Stimulated activated CD4-positive, alpha-beta T cell treated with anti-CD3 and anti-CD28 coated beads, Interleukin-4, amount 100 ng/mL, for 4 hours (primary cell): ENCODE measurements at places on chromosomes 5 and 9.

DNA sequence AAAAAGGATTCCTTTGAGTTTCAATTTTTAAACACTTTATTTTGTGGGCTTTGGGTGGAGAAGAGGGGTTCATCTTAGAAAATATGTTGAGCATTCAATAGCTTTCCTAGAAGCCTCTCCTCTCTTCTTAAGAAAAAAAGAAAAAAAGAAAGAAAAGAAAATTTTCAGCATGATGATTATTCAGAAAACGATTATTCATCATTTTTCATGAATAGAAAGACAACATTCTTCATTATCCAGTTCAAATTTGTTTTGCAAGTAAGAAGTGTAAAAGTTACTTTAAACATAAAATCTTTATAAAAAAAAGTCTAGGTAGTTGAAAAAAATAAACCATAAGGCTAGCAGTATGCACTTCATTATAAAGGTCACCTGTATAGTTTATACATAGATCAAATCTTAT is 636.5 kb downstream of the IRX1 start:
- DNase-seq, result no peak

DNA sequence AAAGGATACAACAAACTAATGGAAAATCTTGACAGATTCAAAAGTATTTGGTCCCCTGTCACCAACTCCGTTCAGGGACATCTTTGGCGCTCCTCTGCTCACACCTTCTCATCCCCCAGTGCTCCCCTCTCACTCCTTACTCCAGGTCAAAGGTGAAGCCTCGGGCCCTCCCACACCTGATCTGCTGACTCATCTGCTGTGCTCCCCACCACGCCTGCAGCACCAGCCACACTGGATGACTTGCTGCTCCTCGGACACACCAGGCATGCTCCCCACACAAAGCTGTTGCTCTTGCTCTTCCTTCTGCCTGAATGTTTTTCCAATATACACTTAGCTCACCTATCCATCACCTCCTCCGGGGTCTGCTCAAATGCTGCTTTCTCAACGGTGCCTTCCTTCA is 123.4 kb downstream of the ESM1 start:
- DNase-seq, result no peak

DNA sequence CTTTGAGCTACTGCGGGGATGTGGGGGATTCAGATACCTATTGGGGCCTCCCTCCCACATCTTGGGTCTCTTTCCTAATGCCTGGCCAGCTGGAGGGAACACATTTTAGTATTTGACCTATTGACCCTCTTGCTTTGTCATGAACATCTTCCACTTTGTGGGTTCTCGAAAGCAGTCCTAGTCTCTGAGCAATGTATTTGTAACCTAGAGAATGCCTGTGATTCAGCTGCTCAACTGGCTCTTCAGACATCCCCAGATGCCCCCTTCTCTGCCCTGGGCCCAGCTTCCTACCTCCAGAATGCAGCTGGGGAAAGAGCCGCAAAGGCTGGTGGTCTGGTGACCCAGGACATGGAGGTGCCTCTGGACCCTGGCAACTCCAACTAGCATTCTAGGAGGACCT is 32.2 kb downstream of the APTX start:
- DNase-seq, result no peak

DNA sequence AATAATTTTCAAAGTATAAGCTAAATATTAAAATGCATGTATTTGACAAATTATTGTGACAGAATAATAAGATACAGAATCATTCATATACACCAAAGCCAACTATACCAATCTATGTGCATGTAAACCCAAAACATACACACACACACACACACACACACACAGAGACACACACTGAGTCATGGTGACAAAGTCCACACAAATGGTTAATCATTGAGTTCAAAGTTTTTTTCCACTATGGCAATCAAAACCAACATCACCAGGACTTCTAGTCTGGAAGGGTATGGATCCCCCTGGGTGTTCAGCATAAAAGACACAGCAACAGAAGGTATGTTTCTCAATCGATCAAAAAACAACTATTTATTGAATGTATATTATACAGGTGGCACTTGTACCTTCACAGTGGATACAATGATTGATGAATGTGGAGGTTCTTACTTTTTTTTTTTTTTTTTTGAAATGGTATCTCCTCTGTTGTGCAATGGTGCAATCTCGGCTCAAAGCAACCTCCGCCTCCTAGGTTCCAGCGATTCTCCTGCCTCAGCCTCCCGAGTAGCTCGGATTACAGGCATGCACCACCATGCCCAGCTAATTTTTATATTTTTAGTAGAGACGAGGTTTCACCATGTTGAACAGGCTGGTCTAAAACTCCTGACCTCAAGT is 137.0 kb downstream of the PDE4D start:
- no peak for DNase-seq

- DNase-seq, result no peak
Measured at GRCh38 chr9:25752398-25752797, 74.2 kb upstream of the TUSC1 start.

DNA sequence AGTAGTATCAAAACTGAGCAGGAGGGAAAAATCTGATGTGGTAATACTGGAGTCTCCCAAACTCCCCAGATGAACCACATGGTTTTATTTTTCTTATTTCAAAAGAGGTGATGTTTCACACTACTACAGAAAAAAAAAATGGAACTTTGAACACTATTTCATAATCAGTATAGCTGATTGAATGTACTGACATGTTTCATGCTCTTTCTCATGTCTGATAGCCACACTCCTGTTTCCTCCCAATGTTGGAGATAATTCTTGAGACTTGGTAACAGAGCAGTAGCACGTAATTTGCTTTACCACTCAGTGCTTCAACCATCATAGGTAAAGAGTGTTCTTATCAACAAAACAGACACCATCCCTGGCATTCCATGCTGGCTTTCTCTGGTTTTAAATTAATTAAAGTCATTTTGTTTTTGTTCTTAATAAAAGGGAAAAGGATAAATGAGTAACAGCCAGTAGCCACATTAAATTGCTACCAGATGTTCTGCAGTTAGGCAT is 85.2 kb downstream of the MUSK start:
- DNase-seq, result no peak

DNA sequence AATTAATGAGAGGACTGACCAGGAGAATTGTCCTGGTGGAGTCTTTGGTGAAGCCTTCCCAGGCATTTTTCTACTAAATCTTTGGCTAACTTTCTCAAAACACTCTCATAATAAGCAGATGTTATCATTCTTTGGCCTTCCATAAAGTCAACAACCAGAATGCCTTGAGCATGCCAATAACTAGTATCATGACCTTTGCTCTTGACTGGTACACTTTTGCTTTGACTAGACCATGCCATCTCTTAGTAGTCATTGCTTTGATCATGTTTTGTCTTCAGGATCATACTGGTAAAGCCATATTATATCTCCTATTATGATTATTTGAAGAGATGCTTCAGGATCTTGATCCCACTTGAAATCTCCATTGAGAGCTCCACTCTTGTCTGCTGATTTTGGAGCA is 506.9 kb downstream of the ELAVL2 start:
- DNase-seq, result no peak

GRCh38 chr5:80884929-80885328 is 75.2 kb upstream of the RASGRF2 start:
- no peak for DNase-seq

DNA sequence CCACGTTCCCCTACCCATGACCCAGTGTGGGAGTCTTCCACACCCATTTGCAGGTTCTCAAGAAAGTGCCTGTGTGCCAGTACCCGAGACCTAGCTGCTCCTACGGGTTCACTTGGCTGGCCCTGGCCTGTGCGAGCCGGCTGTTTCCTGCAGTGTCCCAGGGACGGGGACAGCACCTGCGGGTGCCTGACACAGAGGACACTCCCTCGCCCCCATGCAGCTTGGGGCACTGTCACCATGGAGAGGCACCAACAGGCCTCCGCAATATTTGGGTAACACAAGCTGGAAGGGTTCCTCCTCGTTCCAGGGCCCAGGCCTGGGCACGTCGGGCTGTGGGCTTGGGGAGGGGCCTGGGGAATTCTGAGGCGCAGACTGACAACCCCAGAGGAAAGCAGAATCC is 41.4 kb downstream of the DUSP1 start:
- no peak for DNase-seq

DNA sequence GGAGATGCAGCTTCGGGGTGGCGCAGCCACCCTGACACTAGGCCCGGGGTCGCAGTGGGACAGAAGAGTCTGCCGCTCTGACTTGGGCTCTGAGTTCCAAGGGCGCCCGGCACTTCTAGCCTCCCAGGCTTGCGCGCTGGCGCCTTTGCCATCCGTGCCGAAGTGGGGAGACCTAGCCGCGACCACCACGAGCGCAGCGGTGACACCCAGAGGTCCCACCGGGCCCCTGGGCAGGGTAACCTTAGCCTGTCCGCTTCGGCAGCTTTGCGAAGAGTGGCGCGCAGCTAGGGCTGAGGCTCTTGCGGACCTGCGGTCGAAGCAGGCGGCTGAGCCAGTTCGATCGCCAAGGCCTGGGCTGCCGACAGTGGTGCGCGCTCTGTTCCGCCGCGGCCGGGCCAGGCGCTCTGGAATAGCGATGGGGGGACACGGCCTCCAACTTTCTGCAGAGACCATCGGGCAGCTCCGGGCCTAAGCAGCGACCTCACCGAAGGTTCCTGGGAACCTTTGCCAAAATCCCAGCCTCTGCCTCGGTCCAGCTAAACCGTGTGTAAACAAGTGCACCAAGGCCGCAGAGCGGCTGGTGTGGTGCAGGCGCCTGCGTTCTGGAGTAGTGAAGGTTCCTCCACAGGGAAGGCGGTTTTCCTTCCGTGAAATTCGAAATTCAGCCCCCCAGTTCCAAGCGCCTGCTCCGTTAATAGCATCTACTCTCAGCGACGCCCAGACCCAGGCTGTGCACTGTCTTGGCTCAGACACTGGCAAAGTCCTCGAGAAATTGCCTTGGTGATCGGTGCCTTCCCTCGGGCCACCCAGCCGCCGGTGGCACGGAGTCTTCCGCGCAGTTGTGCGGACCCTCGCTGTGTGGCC is 7.4 kb downstream of the TLX3 start:
- DNase-seq, result no peak

DNA sequence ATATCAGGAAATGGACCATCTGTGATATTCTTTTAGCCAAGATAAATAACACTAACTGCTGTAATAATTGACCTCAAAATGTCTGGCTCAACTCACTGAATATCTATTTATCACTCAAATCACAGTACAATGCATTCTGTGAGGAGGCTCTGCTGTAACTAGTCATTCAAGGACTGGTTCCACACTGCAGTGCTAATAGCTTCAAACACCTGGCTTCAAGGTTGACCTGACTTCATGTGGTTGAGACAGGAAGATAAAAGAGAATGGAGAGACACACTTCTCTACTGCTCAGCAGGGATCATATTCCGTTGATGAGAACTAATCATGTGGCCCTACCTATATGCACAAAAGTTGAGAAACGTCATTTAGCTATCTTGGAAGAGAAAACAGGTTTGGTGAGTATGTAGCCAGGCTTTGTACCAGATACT is 3.4 kb upstream of the RHOBTB3 start:
- no peak for DNase-seq

GRCh38 chr9:72614067-72614466 is 92.7 kb downstream of the TMC1 start:
- no peak for DNase-seq

DNA sequence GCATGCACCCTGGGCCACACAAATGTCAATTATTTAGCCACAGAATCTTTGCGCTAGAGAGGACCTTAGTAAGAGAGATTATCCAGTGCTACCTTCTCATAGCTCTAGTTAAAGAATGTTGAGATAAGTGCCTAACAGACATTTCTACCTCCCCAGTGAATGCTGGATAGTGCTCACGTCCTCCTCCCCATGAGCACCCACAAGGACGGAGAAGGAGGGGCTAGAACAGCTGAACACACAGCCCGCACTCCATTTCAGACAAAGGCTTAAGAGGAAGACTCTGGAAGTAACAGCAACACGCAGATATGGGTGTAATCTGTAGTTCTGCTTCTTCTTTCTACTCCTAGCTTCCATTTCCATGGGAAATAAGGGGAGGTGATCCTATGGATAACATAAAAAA is 120.5 kb downstream of the FEM1C start:
- no peak for DNase-seq

- DNase-seq, result no peak
Measured at GRCh38 chr5:62576570-62577170, 1.9 kb upstream of the LRRC70 start.

GRCh38 chr5:169494383-169494935 is 89.1 kb upstream of the SPDL1 start:
- DNase-seq, result no peak

DNA sequence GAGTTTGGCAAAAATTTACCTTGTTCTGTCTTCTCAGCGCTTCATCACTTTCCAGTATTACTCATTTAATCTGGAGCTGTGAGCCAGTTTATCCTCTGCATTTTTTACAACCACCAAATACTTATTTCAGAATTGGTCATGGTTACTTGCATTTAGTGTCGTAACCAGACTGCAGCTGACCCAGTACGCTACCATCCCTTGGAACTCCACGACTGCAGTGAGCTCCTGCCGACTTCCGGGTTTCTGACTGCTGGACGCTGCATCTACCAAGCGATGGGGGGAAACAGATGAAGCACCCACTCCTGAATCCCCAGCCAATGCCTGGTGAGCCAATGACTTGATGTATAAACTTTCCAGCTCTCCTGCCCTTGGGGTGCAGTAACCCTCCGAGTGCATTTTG is 174.4 kb upstream of the PRLR start:
- DNase-seq, result no peak

DNA sequence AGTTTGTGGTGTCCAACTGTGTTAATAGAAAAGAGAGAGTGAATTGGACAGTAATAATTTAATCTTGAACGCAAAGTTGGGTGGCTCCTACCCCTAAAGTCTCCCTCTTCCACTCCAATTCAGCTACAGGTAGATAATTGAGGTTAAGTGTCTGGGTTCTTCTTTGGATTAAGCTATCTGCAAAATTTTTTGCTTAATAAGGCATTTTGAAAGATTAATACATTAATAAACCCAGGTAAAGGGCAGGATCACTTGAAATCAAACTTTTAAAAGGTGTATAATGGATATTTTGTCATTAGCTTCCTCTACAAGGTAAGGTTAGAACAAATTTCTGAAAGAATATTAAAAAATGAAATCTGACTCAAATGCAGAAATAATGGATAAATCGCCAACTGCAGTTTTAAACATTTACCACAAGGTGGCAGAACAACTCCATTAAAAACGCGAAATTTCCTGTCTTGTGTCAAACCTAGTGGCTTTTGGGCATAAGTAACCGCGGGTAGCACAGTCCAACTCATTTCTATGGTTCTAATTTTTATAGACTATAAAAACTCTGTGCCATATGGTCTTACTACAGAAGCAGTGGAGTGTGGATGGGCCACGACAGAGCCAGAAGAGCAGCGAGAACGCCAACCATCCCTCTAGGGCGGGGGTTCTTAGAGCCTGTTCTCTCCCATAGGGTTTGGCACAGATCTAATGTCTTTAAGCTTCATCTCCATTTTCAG is 276.5 kb downstream of the ARHGEF28 start:
- DNase-seq, result no peak

- DNase-seq, result no peak
Measured at GRCh38 chr5:11043881-11044280, 282.8 kb upstream of the DAP start.
